Kidney epithelial cell (primary cell): ENCODE measurements at places on chromosomes 16 and 17. TPM values are rescaled to one million over a fixed set of nuclear protein-coding genes. Genes with fewer than 3 reads are reported as not detected.

Gene ZKSCAN2
- total RNA-seq, result 9.0 and 9.7 TPM in 2 replicates

DNA sequence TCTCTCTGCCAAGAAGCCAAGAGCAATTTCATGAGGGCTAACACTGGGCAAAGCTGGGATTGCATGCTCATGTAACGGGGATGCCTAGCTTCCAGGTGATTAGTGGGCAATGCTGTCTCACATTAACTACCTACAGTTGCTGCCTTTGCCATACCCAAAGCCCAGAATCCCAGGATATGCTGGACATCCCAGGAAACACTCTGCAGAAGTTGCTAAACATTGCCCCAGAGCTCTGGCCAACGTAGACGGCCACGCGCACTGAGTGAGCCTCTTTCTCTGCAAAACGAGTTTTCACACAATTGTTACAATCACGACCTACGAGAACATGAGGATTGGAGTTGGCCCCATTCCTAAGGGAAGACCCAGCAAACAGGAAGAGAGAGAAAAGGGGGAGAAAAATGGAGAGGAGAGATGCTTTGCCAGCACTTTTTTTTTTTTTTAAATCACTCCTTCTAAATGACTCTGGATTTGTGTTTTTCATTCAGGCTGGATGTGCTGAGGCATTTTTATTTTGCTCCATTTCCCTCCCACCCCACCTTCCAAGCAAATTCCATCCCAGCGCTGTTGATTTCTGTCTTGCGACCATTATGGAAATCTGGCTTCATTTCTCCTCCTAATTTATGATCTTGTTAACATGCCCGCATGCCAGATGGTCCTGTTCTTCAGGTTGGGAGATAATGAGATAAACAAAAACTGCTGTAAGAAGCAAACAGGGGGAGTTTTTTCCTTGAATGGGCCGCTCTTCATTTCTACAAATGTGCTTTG, 112.8 kb upstream of the DNAH9 start:
- DNase-seq, result no peak

DNA sequence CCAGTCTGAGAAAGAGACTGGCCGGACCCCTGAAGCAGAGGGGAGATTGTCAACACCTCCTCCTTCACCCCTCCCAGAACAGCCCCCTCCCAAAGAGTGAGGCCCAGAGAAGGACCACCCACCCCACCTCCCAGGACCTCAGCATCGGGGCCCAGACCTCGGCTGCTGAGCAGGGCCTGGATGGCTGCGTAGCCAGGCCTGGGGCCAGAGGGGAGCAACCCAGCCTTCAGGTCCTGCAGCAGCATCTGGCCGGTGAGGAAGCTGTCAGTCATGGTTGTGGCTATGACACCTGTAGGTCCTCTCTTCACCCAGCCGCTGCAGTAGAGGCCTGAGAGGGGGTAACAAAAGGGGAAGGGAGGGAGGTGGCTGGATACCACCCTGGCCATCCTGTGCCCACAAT, 3.2 kb upstream of the GRIN2C start:
- no peak for DNase-seq

DNA sequence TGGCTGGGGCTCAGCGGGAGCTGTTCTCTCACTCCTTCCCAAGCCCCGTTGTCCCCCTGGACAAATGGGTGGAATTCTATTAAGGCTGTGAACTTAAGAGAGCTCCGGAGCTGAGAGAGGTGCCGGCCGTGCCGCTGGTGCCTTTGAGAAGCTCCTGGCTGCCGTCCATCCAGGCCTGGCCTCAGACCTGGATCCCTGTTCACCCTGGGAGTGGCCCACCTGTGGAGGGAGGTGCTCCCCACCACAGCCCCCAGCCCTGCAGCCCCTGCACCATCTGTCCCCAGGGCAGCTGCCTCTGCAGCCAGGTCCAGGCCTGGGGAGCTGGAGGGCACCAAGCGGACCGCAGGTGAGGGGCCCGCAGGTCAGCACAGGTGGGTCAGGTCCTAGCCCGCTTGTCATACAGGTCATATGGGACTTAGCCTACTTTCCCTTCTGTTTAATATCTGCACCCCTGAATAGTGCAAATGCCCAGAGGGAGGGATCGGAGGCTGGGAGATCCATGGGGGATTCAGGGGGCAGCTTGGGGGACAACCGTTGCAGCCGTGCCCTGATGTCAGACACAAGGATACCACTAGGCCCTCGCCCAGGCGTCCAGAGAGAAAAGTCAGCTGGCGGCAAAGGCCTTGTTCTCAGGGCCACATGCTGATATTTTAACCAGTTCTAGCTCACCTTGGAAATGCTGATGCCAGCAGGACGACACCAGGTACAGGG, 15.2 kb upstream of the METRNL start:
- no peak for DNase-seq

DNA sequence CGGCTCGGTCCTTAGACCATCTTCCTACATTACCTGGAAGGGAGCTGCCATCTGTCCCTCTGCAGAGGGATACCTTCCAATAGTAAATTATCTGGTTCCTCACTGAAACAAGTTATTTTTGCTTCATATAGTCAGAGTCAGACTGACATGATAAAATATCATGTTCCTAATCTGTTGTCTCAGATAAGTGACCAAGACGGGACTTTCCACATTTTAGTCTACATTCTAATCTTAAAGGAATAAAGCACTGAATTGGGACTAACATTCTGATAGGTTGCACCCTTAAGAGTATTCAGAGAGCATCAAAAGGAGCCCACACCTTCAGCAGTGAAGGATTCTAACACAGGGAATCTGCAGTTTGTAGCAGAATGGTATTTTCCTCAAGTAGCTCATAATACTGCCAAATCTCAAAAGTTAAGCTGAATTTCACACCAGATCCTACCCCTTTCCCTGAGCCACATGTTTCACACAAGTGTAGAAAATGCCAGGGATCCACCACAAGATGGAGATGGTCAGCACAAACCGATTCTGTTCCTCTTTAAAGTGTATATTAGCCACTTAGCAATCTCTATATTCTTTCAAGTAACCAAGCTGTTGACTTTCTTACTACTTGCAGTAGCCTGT, 13.4 kb downstream of the GINS2 start:
- DNase-seq, result no peak

Gene CNGB1
- not detected in 2 replicates for total RNA-seq

DNA sequence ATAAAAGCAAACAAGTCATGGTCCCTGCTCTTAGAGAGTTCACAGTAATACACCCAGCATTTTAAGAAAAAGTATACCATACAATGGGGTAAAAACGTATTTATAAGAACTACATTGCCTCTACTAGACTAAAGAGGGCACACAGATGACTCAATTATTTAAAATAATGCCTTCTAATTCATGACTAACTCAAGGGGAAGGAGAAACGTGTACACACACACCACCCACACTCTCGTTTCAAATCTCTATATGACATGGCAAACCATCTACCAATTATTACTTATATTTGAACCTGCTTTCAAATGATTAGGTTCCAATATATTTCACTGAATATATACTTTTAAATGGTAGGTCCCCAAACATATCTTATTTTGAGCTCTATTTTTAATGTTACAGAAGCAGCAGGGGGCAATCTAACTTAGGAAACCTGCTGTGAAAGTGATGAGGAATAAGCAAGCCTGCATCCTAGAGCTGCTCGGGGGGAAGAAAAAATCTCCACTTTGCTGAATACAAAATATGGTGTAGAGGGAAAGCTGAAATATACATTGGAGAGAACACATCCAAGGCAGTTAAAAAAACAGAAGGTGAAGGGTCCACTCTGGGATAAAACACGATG, 232.4 kb upstream of the PSMD7 start:
- DNase-seq, result no peak

DNA sequence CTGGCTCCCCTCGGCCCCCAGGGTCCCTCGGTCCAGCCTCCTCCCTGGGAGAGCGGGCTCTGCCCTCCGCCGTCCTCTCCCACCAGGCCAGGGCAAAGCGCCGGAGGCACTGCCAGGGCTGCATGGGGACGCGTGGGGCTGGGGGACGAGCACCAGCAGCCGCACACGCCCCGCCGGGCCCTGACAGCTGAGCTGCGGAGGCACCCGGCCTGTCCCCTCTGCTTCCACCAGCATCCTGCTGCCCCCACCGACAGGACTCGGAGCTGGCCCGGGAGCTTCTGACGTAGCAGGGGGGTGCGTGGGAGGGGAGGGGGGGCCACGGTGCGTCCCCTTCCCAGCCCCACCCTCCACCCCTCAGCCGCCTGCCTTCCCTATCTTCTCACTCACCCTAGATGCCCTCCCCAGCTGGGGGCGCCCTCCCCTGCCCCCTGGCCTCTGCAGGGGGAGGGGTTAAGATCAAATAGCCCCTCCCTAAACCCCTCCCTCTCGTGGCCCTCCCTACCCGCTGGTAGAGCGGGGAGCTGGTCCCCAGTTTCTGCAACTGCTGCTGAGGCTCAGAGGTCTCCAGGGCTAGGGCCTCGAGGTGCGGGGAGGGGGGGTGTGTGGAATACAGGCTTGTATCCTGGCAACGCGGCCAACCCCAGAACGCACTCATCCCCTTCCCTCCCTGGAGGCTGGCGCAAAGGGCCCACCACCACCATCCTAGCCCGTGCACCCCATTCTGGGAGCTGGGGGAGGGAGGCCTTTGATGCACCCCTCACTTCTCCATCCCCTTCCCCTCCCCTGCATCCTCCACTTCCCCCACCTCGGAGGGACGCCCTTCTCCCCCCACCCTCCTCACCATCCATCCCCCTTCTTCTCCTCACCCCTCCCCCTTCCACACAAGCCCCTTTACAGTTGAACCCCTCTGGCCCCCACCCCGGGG, 1.0 kb downstream of the SRCIN1 start:
- DNase-seq, result no peak

Gene EPOP
- 6.2 and 6.4 TPM in 2 replicates for total RNA-seq

- no peak for DNase-seq
Observed at GRCh38 chr17:63665527-63666214, 34.3 kb downstream of the LIMD2 start.

DNA sequence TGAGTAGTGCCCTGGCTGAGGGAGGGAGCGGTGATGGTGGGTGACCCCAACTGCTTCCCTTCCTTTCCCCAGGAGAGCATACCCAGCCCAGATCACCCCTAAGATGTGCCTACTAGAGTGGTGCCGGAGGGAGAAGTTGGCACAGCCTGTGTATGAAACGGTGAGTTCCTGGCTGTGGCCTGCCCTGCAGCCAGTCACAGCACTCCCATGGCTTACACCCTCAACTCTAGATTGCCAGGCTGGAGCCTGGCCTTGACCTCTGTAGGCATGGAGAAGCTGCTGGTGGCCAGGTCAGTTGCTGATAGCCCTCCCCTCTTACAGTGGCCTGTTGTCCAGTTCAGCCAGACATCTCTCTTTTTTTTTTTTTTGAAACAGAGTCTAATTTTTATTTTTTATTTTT, 8.6 kb upstream of the NFATC3 start:
- DNase-seq, result no peak

Gene HOXB9
- 70.1 and 77.0 TPM in 2 replicates for total RNA-seq

GRCh38 chr17:50262001-50262794, 12.1 kb upstream of the TMEM92 start:
- no peak for DNase-seq

- no peak for DNase-seq
Observed at GRCh38 chr17:32588135-32588534, 101.3 kb downstream of the CDK5R1 start.

DNA sequence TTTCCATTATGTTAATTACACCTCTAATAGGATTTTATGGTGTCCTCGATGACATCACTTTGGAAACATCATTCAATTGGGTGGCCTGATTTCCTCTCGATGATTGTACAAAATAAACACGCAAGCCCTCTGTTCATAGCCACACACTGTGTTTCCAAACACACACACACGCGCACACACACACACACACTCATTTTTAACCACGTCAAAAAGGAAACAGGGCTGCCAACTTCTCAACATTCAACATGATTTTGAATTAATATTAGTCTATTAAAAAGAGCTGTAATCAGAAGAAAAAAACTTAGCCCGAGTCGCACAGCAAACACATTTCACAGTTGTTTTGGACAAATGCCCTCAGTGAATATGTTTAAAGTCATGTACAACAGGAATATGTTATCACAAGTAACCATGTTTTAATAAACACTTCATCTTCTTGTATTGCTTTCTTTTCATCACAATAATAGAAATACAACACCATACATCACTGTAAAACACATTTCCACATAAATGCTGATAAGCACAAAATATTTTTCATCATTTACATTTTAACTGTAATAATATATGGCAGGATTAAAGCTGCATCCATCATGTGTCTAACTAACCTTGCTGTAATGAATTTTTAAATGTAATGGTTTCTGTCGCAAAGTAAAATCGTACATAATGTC, 219.1 kb upstream of the IRX3 start:
- no peak for DNase-seq

GRCh38 chr17:31564883-31565301, 173.4 kb downstream of the RAB11FIP4 start:
- DNase-seq, result peak; percentile 60

DNA sequence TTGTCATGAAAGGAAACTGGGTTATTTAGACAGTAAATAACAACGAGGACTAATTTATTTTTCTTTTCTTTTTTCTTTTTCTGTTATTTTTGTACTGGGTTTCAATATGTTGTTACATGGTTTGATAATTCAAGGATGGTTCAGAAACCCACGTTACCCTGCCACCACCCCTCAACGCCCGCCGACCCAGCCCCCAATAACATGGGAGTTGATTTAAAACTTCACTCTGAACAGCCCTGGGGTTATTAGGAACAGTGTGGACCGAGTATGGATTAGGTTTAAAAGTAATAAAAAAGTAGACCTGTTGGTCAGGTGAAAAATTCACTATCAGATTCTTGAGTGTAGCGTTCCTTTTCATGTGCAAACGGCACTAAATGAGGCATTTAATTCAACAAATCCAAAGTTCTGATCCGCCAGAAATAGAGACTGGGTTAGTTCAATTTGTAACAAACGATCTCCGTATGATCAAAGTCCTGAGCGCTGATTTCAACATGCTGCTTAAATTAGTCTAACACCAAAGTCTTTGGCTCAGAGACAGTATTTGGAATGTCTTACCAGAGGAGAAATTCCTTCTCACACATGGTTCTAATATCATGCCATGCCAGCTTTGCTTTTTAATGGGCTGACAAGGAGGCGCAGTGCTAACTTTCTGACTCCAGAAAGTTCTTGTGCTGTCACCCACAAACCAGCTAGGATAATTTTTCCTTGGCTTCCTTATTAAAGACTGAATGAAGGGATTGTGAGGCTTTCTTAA, 173.1 kb upstream of the IRX3 start:
- no peak for DNase-seq

DNA sequence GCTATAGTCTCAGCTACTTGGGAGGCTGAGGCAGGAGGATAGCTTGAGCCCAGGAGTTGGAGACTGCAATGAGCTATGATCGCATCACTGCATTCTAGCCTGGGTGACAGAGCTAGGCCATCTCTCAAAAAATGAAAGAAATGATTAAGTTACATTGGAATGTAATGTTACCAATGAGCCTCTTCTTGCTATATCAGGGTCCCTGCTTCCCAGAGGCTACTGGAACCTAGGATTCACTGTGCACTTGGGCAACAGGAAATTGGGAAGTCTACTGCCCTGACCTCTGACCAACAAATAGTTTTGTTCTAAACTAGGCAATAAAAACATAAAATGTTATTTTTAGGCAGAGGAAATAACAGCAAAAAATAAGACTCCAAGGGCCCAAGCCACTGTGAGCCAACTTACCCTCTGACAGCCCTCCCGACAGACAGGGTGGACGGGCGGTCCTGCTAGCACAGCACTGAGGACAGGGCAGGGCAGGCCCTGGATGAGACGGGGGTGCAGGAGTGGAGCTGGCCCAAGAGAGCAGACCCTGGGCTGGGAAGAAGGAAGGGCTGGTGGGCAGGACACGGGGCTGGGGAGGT, 27.5 kb downstream of the NSMCE1 start:
- no peak for DNase-seq

Gene C17orf100
- 0.34 and 0.46 TPM in 2 replicates for total RNA-seq
